Activated T-cell treated with anti-CD3 and anti-CD28 coated beads for 48 hours (primary cell): ENCODE measurements at places on chromosomes 4 and X.

DNA sequence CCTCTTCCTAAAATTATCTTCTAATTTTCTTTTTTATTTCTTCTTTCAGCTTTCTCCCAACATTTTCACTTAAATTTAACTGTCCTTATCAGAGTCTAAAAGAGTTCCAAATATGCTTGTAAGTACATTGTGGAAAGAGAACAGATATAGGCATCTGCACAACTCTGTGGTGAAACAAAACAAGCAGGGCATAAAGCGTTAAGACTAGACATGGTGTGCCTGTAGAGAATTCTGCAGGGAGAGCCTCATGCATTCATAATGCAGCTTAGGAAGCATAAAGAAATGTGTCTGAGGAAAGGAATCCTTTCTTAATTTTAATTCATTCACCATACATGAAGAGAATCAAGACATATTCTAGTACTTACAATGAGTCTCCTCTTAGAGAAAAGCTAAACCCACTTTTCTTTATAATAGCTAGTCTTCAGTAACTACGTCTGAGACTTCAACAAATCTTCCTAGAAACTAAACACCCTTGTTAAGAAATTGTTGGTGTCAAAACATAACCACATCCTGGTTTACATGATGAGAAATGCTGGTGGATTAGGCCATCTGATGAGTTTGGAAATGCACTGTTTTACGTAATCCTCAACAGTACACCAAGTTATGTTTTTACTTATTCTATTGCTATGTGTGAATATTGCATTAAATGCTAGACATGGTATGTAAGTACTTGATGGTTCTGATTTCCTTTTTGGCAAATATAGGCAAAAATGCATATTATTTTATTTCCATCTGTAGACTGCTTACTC is 307.8 kb upstream of the GIMD1 start:
- DNase-seq, result no peak

DNA sequence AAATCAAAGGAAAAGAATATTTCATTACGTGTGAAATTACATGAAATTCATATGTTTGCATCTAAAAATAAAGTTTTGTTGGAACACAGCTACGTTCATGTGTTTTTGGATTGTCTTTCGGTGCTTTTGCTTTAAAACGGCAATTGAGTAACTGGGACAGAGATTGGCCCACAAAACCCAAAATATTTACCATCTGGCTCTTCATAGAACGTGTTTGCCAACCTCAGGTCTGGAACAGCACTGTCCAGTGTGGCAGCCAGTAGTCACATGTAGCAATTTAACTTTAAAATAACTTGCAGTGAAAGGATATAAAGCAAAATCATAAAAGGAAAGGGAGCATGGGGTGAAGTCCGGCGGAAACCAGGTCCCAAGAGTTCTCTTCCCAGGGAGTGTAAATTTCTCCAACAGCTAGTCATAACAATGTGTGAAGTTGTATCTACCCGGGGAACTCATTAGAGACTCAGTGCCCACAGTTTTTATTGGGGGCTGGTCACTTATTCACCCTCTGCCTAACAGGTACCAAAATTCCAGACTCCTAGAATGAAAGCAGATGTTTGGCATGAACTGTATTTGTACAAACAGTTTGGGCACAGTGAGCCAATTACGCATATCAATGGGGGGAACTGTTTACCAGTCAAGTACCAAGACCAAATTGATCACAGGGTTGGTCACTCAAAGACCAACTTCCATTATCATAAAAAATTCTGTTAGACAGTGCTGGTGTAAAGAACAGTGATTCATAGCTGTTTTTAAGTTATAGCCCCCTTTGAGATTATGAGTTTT is 10.3 kb downstream of the OCIAD1 start:
- DNase-seq, result no peak

GRCh38 chr4:3207531-3208037 is 41.4 kb upstream of the MSANTD1 start:
- no peak for DNase-seq

DNA sequence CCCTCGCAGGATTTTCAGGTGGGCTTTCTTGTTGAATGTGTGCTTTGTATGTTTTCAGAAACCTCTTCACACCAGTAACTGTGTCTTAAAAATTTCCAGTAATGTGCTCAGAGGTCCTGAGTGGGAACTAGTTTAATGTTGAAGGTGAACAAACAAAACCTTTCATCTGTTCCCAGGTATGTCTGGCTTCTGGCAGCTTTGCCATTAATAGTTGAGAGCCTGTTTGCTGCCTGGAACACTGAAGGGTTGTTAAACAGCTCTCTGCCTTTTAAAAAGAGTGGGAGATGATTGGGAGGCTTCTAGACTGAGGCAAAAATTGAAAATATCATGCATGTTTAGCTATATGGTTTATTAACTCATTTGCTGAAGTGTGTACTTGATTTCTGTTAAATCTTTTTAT is 161.2 kb upstream of the AGTR2 start:
- DNase-seq, result no peak

DNA sequence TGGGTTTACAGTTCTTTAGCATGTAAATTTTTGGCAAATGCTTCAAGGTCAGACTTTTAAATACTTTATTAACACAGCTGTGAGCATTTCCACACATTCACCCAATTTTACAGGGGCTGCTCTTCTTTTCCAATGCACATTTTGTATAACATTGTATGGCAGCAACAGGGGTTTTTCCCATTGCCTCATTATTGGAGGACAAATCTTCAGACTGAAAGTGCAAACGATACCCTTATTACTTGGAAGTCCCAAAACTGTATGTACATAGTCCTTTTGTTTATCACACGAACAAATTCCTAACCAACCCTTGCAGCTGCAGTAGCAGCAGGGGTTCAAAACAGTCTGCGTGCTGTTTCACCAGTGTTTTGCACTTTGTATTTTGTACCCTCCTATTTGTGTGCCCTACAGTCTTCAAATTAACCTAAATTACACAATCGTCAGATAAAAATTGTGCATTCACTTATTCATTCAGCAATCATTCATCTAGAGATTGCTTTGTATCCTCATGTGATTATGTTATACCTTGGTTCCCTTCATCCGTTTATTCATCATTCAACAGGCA is 330.7 kb upstream of the RASGEF1B start:
- no peak for DNase-seq

DNA sequence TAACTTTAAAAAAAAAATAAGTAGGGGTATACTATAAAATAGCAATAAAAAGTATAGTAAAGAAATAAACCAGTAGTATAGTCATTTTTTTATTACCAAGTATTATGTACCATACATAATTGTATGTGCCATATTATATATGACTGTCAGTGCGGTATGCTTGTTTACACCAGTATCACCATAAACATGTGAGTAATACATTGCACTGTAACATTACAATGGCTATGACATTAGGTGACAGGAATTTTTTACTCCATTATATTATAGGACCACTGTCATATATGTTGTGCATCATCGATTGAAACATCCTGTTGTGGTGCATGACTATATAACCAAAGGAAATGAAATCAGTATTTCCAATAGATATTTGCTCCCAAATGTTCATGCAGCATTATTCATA is 176.9 kb upstream of the ARHGAP24 start:
- DNase-seq, result no peak

DNA sequence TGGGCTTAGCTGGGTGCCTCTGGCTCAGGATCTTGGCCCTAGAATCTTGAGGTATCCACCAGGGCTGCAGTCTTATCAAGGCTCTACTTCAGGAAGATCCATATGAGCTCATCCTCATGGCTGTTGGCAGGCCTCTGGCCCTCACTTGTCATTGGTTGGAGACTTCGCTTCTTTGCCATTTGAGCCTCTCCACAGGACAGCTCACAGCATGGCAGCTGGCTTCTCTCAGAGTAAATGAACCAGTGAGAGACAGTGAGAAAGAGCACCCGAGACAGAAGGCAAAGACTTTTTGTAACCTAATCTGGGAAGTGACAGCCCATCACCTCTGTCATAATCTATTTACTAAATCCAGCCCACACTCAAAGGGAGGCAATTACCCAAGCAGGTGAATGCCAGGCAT is 236.8 kb downstream of the GPAT3 start:
- no peak for DNase-seq

DNA sequence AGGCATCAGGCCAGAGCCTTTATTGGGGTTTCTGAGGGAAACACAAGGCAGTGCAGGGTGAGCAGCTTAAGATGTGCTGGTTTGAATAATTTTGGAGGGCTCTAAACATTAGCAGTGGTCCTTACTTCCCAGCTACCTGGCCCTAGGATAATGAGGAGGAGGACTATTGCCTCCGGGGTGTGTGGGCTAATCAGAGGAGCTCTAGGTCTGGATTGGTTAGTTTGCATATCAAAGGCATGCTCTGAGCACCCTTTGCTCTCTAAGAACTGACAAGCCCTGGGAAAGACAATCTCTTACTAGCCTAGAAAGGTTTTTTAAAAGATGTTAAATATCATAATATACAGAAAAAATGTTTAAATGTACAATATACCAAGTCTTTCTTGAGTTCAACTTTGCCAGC is 58.4 kb downstream of the RXFP1 start:
- DNase-seq, result no peak

DNA sequence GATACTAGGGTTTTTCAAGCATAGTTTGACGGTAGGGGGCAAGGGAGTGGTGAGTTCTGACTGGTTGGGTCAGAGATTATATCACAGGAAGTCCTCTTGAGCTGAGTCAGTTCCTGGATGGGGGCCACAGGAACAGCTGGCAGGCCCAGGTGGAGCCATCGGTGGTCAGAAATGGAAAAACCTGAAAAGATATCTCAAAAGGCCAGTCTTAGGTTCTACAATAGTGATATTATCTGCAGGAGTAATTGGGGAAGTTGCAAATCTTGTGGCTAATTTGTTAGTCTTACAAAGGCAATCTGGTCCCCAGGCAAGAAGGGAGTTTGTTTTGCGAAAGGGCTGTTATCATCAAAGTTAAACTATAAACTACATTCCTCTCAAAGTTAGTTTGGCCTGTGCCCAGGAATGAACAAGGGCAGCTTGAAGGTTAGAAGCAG is 159.3 kb downstream of the PTCHD1 start:
- DNase-seq, result no peak
